ENCODE measurements at places on chromosomes 5 and 9.
A peak's percentile ranks its signal among the peaks of the same experiment; 100 is the strongest.

DNA sequence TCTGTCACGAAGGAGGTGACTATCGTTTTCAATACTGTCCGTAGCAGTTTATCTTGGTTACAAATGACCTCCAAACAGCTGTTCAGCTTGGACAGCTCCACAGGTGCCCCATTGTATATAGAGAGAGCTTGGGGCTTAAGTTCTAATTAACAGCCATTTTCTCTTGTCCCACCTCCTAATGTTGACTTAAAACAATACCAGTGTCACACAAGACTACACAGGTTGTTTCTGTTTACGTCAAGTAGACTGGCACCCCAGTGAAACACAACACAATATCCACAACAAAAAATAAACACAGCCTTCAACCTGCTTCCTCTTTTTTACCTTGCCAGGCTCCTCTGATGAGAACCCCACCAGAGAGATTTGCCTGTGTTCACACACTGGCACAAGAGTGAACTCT is 39.8 kb upstream of the TLE1 start:
- no peak for DNase-seq

DNA sequence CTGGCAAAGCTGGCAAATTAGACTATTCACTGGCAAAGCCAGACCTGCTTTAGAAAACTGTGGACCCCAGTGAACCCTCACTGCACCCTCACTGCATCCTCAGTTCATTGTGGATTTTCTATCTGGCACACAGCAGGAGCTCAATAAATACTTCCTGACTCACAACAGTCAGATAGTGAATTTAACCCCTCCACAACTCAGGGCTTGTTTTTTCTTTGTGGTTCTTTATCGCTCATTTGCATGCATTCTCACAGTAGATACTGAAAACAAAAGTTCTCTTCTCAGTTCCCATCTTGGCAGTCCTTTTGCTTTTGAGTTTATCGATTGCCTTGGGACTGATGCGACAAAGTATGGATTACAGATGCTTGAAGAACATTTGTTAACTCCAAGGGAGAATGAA is 99.8 kb downstream of the ACTL7B start:
- DNase-seq = no peak

- DNase-seq = no peak
These were observed 629.2 kb downstream of the BNC2 start for GRCh38 chr9:16241231-16241630.

DNA sequence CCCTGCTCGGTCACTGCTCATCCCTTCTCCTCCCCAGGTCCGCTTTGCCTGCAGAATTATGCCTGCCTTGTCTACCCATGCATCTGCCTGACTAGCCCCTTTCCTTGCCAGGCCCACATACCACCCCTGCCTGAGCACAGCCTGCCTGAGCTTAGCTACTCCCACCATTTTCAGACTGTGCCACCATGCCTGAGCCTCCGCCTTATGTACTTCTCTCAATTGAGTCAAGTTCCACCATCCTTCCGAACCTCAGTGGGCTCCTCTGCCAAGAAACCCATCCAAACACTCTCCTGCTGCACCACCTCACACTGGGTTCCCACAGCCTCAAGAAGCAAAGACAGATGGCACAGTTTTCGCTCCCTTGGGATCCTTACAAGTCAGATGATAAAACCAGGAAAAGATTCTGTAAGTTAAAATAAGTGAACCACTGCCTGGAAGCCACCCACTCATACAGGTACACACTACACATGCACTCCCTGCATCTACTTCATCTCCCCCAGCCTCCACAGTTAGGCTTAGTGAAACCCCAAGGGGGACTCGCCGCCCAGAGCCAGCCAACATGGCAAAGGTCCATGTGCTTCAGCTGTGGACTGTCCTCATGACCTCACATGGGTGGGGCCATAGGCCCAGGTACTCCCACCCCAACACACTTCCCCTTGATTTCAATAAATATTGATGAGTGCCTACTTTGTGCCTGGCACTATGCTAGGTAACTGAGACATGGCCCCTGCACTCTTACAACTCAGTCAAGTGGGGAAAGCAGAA is 23.1 kb downstream of the P4HA2 start:
- no peak for DNase-seq

DNA sequence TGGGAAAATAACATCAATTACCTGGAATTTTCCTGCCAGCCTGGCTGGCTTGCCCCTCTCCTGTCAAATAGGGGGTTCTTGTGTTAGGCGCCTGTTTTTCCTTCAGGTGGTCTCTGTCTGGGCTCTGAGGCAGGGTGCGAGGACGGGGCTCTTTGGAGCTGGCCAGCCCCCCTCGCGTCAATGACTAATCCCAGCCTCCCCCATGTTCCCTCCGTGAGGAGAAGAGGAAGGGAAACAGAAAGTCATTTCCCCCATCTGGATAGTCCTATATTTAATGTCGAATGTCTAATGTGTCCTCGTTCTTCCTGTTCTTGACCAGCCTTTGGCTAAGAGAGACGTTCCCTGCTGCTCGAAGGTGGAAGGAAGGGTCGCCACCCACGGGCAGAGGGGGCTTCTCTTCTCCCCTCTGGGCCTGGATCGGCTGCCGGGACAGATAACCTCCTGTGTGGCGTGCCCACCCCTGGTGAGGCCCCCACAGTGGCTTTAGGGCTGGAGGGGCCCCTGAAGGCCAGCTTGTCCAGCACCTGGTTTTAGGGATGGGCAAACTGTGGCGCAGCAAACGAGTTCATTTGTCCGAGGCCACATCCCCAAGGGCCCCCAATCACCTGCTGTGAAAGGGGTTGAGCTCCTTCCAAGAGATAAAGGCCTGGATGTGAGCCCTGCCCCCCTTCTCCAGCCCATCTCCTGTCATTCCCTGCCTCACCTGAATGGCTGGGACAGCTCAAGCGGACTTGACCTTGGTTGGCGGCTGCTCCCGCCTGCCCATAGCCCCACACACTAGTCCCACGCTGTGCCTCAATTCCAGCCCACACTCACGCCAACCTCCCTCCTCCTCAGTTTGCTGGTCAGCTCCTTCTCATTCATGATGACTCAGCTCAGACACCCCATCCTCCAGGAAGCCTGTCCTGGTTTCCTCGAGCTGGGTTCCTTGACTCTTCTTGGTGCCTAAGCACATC is 35.9 kb upstream of the UNC5A start:
- DNase-seq = no peak

DNA sequence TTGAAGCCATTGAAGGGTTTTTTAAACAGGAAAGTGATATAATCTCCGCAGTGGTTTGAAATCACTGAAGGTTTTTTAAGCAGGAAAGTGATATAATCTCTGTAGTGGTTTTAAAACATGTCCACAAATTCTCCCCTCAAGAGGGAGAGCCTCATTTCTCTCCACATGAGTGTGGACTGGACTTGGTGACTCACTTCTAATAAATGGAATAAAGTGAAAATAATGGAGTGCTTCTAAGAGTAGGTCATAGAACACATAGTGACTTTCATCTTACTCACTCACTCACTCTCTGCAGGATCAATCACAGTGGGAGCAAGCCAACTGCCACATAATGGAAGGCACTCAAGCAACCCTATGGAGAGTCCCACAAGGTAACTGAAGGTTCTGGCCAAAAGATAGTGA is 12.0 kb downstream of the CTNNAL1 start:
- peak; percentile 31 for DNase-seq

- DNase-seq = no peak
These were observed 99.2 kb downstream of the LPAR1 start for GRCh38 chr9:110939047-110939446.

- no peak for DNase-seq
These were observed 42.3 kb upstream of the MATR3 start for GRCh38 chr5:139251281-139251687.

GRCh38 chr9:94780516-94780950 is 54.0 kb downstream of the AOPEP start:
- DNase-seq = no peak

DNA sequence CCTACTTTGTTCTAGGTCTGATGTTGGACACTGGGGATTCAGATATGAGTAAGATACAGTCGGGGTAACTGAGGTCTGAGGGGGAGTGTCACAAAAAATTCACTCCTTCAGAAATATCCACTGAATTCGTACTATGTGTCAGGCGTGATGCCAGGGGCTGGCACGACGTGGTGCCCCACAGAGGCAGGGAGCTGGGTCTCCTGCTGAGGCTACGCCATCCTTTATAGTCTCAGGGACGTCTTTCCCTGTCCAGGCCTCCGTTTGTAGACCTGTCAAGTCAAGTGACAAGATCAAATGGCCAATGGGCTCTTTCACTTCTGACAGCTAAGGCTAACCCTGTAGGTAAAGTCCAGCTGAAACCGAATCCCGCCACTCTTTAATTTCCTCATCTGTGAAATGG is 118.8 kb upstream of the SMIM23 start:
- DNase-seq = no peak

DNA sequence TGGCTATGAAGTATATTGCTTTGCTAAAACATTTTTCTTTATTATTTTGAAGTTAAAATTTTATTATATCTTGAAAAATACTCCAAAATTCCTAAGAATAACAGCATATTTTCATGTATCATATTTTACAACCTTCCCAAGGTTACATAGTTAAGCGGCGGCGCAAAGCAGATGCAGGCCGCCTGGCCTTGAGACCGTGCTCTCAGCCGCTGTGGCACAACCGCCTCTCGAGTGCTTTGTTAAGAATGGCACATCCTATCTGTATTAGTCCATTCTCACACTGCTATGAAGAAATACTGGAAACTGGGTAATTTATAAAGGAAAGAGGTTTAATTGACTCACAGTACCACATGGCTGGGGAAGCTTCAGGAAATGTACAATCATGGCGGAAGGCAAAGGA is 228.8 kb downstream of the ARRDC3 start:
- no peak for DNase-seq

DNA sequence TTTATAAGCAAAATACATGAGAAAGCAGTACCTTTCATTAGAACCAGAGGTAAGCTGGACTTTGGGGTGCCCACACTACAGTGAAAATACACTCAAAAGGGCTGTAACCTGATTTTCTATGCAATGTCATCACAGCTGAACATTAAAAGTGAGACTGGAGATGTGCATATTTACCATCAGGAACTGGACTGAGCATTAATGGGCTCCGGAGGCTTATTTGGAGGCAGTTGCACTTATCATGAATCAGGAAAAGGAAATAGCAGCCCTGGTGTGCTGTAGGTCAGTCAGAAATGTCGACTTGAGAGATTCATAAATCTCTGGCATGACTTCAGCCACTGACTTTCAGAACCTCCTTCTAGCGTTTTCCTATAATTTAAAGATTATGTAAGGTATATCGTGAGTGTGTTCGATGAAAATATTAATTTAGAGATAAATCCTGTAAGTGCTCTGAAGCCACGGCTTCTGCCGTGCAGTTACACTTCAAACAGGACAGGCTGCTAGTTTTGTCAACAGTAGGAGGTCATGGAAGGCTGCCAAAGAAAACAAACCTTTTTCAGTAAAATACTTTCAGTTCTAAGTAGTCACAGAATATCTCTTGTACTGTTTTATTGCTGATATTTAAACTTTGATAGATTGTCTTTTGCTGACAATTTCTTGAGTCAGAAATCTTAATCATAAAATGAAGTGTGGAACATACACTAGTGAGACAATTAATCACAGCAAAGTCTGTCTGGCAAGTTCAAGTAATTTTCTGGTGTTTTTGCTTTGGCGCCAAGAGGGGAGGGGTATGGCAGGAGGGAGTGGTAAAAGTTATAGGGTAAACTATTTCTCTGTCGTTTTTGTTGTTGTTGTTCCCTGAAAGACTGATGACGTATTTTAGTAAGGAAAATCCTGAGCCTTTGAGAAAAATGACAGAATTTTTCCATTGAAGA is 939.7 kb downstream of the NR2F1-AS1 start:
- no peak for DNase-seq

GRCh38 chr5:41156739-41157138 is 56.6 kb downstream of the C6 start:
- no peak for DNase-seq

GRCh38 chr5:144457160-144457559 is 286.5 kb downstream of the KCTD16 start:
- no peak for DNase-seq

DNA sequence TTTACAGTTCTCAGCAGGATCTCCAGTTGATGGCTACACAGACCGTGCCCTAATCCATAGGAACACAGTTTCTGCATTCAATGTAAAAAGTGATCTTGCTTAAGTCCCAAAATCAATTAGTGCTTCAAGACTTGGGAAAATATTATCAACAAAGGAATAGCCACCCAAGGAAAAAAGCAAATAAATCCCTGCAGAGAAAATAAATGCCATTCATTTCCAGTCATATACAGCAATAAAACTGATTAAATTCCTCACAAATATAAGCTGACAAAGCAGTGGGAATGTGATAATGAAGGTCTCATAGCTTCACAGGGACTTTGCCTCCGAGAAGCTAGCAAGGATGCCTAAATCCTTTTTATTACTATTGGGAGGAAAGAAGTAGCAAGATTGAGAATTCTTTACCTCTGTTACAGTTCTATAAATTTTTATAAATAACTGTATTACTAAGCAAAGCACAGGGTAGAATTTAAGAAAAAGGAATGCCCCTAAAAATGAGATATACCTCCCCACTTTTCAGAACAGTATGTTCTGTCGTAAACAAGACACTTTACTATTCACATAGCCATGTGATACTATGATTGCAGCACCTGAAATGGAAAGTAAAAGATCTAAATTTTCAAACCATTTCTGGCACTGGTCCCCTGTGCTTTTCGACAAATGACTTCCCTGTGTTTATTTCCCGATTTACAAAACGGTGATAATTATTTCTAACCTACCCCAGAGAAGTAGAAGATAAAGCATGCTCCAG is 59.8 kb downstream of the ARSB start:
- no peak for DNase-seq

GRCh38 chr9:113998114-113998513 is 80.0 kb downstream of the AMBP start:
- no peak for DNase-seq

GRCh38 chr9:38041564-38042243 is 27.3 kb downstream of the SHB start:
- no peak for DNase-seq

GRCh38 chr5:118984602-118985001 is 3.7 kb downstream of the DTWD2 start:
- no peak for DNase-seq

GRCh38 chr9:6184749-6185645 is 30.6 kb upstream of the IL33 start:
- no peak for DNase-seq

GRCh38 chr9:92133949-92134604 is 18.9 kb upstream of the SPTLC1 start:
- peak; percentile 90 for DNase-seq

- DNase-seq = peak; percentile 93
These were observed 19.3 kb upstream of the CAMSAP1 start for GRCh38 chr9:135926402-135927194.

DNA sequence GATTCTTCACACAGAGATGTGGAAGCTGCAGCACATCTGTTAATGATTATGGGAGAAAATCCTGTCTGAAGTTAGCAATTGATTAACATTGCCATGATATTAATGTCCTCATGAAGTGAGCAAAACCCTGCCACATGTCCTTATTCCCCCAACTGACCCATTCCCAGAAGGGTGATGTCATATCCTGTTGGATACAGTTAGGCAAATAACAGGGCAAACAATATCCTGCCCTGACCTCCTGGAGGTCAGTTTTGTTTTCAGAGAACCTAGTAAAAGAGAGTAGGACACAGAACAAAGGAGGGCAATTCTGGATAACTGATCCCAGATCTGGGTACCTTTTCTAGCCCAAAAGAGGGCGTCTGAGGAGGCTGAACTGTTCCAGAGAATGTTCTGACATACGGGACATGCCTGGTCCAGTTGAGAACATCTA is 11.0 kb downstream of the ABLIM3 start:
- no peak for DNase-seq

GRCh38 chr9:97060796-97061195 is 21.9 kb upstream of the CTSV start:
- DNase-seq = no peak

Measured in 8988T (cell line).